WERI-Rb-1 (cell line): ENCODE measurements at places on chromosomes 12 and 14.

DNA sequence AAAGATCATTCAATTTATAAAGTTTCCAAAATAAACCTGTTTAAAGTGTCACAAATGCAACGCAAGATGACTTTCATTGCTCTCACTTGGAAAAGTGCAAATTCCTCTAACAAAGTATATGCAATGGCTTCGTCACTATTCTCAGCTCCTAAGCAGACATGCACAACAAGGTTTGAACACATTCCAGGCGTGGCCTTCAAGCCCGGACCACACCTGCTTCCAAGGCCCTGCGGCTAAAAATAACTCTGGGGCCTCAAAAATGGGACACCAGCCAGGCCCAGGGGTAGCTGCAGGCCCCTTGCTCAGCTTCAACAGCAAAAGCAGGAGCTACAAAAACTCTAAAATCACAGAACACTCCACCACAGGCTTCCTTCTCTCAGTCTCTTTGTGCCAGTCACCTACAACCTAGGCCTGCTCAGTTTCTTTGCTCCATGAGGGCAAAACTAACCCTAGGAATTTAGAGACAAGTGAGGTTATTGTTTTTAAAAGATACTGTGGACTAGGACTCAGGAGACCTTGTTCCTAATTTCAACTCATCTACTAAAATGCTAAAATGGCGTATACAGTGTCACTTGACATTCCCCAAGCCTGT, 29.3 kb downstream of the DUSP16 start:
- no peak for DNase-seq

- no peak for DNase-seq
These were observed 701 bp downstream of the SPRING1 start for GRCh38 chr12:116736962-116737773.

DNA sequence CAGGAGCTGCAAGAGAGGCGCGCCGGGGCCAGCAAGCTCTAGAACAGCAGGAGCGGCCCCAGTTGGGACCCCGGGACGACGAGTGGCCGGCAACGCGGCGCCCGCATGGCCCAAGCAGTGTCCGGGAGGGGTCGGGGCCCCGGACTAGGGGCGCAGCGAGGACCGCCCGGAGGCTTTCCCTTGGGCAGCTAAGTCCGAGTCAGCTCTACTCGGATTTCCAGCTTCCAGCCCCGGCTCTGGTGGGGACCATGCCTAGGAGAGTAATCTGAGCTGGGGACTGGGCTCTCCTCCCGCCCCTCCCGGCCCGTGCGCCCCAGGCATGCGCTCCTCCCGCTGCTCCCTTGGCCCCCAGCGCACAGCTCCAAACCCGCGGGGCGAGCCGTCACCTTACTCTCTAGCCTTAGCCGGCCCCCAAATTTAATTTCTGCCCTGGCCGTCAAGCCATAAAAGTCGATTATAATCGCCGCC, 41.6 kb upstream of the CAPRIN2 start:
- DNase-seq: peak; percentile 38

- no peak for DNase-seq
These were observed 20.6 kb downstream of the COX14 start for GRCh38 chr12:50132505-50133135.

DNA sequence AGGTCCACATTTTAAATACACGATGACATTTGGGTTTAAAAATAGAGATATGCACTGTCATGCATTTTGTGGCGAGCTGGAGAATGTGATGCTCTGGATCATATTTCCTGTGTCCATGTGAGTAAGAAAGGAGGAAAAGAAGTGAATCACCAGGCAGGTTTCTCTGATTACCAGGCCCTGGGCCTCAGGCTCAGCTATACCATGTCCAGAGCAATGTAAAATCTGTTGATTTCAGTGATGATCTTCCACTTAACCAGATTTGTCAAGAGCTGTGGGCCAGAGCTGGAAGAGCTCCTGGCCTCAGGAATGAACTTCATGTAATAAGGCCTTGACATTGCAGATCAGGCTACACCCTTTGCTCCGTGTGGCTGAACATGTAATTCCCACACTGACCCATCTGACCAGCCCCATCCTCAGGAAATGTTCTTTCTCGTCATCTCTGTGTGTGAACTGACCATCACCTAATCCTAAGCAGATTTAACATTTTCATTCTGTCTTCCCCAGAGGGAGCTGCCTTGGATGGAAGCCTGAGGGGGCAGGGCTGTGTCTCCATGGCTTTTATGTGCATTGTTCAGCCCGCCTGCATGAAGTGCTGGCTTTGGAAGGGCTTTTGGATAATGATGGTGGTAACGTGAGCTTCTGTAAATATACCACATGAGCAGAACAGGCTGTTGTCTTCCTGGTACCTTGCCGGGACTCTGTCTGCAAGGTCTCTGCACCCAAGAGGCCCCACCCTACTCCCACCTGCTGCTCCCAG, 54.5 kb downstream of the CRACR2A start:
- peak; percentile 82 for DNase-seq

GRCh38 chr14:97709552-97709951, 912.4 kb downstream of the VRK1 start:
- no peak for DNase-seq

GRCh38 chr14:35298351-35298750, 6.2 kb downstream of the PSMA6 start:
- DNase-seq: no peak

DNA sequence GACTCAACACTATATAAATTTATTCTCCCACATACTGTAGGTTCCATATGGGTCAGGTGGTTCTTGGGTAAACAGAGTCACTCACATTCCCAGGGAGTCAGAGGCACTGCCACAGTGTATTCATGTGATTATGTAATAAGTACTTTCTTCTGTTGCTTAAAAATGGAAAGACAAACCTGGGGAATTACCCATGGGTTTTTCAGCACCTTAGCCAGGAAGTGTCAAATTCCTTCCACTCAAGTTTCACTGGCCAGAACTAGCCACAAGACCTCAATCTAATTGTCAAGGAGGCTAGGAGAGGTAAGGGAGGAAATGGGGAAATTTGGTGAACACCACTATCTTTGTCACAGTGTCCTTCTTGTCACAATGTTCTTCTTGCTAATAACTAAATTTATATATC, 333.2 kb upstream of the MDGA2 start:
- no peak for DNase-seq

GRCh38 chr12:124617615-124618014, 50.2 kb upstream of the NCOR2 start:
- no peak for DNase-seq

GRCh38 chr14:104026024-104026423, 59.5 kb upstream of the ASPG start:
- no peak for DNase-seq
